ENCODE measurements at places on chromosomes 6 and 20.
A peak's percentile ranks its signal among the peaks of the same experiment; 100 is the strongest.

DNA sequence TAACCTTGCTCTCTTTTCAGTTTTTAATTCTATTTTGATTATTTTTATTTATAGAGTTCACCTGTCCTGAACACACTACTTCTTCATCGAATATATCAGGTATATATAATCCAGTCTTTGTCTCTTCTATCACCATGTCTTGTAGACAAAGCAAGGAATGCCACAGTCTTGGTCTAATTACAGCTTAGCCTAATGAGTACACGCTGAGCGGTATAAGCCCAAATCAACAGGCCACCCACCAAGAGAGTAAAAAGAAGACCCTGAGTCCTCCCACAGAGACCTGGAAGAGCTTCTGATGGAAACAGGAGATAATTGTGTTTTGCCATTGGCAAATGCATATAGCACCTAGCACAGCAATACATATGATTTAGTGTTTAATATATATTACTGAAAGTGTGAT lies 68.7 kb upstream of the TCF21 start:
- no peak for DNase-seq

GRCh38 chr6:125169058-125169457 lies 15.5 kb downstream of the TPD52L1 start:
- no peak for DNase-seq

DNA sequence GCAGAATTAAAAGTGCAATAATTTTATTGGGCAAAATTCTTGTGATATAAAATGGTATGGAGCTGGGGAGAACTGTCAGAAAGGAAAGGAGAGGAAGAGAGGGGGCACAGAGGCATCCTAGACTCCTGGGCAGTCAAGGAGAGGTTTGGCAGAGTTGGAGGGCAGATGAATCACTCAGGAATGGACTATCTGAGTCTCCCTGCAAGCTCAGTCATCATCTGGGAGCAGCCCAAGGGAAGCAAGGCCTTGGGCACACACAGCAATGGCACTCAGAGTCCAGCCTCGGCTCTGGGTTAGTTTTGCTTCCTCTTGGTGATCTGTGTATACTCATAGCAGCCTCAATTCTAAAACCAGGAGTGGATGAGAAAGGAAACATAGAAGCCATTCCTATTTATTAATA lies 67.2 kb downstream of the SLC22A1 start:
- no peak for DNase-seq

- DNase-seq: no peak
Observed at GRCh38 chr6:28537509-28538140, 11.9 kb downstream of the GPX5 start.

GRCh38 chr20:53917145-53918019 lies 153.0 kb downstream of the BCAS1 start:
- DNase-seq: no peak

DNA sequence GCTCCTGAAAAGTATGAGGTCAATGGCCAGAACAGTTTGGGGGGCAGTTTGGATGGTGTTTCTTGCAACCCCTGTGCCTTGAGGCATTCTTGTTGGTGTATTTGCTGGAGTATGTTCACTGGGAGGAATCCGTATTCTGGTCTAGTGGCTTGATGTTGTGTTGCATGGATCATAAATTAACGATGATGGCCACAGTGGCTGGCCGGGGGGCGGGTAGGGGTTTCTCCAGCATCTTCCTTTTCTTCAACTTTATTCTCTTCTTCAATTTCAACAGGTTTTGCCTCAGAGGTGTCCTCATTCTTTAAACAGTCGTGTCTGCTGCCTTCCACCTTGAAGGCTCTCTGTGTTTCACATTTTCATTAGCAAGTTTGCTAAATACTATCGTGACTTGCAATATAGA lies 43.0 kb upstream of the THBS2 start:
- no peak for DNase-seq

DNA sequence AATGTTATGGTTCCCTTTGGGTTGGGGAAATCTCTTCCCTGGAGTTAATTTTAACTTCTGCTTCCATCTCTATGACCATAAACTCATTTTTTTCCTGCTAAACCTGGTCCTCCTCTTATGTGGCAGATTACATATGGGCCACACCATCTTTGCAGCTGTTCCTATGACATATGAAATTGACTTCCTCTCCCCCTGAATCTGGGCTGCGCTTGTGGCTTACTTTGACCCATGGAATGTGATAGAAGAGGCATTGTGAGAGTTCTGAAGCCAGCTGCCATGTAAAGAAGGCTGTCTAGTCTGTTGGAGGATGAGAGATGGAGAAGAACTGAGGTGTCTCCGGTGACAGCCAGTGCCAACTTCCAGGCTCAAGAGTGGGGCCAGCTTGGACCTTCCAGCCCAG lies 100.1 kb downstream of the CDC5L start:
- DNase-seq: no peak

DNA sequence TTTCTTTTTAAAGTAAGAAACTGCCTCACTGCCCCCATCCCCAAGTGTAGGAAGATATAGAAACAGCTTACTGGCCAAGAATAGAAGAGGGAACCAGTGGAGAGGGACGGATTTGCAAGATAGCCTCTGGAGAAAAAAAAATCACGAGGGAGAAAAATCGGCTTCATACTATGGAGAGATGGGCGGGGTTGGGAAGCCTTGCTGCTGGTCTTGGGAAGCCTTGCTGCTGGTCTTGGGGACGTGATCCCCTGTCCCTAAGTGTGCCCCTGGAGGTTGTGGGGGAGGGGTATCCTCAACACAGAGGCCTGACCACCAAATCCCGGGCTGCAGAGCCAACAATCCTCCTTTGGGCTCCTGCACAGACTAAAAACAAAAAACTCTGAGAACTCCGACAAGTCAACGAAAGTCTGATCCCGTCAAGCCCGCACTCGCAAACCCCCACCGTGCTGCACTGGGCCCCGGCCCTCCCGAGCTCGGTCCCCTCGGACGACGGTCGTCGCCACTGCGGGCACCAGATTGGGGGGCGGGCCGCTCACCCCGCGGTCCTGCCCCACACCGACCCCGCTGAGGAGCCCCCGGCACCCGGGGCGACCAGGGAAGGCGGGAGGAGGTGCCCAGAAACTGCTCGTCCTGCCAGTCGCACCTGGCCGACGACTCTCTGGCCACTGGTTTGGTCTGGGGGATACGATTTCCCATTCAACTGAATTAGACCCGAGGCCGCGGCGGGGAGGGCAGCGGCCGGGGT lies 750 bp downstream of the MAP7 start:
- DNase-seq: no peak

- no peak for DNase-seq
Observed at GRCh38 chr6:141307309-141307998, 825.3 kb upstream of the GJE1 start.

GRCh38 chr6:36127462-36128016 lies 2.8 kb upstream of the MAPK13 start:
- no peak for DNase-seq

DNA sequence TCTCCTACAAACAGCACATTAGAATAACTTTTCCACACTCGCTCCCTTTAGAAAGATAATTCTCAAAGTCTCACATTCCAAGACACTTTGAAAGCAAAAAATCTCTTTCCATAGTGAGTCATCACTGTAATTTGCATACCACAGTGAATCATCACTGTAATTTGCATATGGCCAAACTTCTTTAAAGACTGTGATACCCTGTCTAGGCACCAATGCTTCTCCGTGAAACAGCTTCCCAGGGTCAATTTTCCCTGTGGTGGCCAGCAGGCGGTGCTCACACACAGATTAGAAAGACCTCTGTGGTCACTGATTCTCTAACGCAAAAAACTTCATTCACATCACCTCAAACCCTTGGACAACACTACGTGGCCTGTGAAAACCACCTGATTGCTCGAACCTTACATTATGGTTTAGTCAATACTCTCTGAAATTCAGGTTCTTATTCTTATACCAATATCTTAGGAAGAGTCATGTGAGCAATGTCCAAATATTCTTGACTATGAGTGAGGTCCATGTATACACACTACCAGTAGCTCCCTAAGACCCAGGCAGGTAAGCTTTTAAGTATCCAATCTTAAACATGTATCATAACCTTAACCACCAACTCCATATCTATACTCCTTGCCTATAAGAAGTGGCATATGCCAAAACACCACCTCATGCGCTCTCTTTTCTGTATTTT lies 78.5 kb upstream of the PHACTR1 start:
- DNase-seq: peak; percentile 4

- no peak for DNase-seq
Observed at GRCh38 chr6:31851485-31851832, 11.2 kb downstream of the NEU1 start.

DNA sequence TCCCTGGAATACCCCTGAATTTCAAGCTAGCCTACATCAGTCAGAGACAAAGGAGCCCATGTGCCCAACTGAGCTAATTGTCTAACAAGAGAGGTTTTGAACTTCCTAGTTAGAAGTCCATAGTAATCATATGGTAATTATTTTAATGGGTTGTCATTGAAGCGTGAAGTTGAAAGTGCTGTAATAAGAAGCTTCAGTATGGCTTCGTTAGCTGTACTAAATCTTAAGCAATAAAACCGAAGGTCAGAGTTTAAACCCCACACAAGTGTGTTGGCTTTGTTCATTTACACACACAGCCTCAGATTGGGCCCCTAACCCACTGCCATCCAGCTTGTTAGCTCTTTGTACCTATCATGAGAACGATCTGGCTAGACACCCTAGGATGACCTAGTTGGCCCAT lies 195.6 kb upstream of the RIN2 start:
- DNase-seq: no peak

DNA sequence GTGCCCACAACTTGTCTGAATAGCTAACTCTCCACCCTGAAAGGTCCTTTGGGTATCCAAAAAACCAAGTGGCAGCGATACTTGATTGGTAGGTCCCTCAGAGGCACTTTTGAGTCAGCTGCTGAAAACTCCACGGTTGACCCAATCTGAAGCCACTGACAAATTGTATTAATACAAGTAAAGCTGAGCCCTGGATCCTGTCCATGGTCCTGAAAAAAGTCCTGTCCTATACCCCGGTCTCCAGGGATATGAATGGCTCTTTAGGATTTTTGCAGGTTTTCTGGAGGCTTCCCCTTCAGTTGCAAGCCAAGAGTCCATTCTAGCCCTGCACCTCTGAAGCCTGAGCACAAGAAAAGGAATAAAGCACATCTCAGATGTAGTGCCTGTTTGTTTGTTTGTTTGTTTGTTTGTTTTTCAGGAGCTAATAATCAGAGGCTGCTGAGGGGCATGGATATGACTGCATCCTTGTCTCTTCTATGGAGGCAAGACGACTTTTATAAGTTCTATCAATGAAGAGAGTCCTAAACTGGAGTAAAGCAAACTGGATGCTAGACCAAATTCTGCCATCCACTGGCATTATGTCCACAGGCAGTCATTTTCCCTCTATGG lies 1.7 kb upstream of the SLC12A5 start:
- DNase-seq: no peak

DNA sequence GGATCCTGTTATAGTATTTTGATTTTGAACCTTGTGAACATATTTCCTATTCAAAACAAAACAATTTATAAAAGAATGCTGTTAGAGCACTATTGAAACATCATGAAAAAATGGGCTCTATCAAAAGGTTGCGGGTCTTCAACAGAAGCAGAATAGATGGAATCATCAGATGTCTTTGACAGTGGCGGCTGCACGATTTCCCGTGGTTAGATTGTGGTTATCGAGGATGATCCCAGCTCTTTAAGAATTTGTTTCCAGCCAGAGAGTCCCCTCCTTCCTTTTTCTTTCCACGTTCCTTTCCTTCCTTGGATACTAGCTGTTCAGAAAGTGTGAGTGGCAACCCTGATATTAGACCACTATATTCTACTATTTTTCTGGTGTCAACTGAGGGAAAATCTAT lies 163.4 kb downstream of the FARS2 start:
- no peak for DNase-seq

GRCh38 chr6:157163434-157164159 lies 159.7 kb downstream of the TMEM242 start:
- DNase-seq: no peak

- DNase-seq: no peak
Observed at GRCh38 chr20:41443691-41444090, 77.1 kb upstream of the EMILIN3 start.

DNA sequence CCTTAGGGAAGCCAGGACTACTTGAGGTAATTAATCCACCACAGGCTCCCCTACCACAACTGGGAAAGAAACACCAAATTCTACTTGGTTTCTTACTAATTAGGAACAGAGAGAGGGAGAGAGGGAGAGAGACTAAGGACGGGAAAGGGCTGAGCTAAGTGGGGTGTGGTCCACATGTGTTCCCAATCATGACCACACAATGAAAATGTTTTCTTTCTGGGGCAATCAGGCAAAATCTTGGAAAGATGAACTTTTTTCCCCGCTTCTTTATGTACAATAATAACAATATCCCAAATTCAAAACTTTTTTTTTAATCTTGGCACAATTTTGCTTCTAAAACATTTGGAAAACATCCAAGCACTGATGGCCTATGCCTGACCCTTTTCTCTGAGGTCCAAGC lies 734.4 kb downstream of the MAFB start:
- no peak for DNase-seq

DNA sequence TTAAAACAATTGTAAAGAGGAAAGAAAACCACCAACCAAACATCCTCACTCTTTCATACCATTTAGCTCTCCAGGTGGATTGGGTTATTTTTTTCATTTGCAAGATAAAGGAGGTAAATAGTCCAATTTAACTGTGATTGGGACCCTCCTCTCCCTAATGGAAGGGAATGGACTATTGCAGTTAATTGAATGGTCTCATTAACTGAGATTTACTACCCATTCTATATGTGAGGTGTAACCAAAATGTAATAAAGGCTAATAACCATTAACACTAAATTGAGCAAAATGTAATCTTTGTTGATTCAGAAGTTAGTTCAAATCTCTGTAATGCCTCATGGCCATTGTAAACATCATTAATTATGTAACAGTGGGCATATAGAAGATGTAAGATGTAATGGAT lies 105.0 kb downstream of the KLHL32 start:
- DNase-seq: no peak

DNA sequence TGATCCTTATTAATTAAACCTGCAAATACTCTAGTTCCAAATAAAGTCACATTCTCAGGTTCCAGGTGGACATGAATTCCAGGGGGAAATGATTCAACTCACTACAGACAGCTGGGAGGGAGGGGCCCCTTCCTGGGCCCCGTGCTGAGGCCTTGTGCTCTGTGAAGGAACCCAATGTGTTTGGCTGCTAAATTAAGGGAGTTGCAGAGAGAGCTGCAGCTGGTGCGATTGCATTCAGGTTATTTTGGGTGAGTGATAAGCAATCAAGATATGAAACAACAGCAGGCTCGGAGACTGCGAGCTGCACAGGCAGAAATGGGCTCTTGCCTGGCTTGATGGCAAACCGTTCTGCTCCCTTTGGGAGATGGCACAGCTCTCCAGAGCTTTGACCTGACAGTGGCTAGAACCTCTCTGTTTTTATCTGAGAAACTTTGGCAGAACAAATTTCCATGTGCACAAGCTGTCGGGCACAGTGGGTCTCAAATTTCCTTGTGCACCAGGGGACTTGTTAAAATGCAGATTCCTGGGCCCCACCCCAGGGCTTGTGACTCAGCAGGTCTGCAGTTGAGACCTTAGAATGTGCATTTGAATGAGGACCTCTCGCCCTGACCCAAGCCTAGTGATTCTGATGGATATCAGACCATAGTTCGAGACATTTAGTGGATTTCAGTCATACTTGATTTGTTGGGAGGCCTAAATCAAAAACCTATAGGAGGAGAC lies 9.8 kb downstream of the MAPK13 start:
- DNase-seq: no peak
